ENCODE measurements at places on chromosomes 7 and 10. TPM values are rescaled to one million over a fixed set of nuclear protein-coding genes. Genes with fewer than 3 reads are reported as not detected.

Gene TMEM184A
- 0.31 TPM for total RNA-seq

Gene PON3
- 0.99 TPM for total RNA-seq

Gene HACD1
- total RNA-seq = 104 TPM

Gene CFAP43
- total RNA-seq = not detected

Gene LRGUK
- 0.12 TPM for total RNA-seq

Gene CUL2
- 30.1 TPM for total RNA-seq

Gene KEL
- total RNA-seq = 0.15 TPM

Gene ZP3
- total RNA-seq = 0.76 TPM

Gene SPOCK2
- total RNA-seq = 8.1 TPM

Gene PLXDC2
- total RNA-seq = 19.8 TPM

Gene TMEM196
- total RNA-seq = not detected

Gene MYOZ1
- 2.1 TPM for total RNA-seq

DNA sequence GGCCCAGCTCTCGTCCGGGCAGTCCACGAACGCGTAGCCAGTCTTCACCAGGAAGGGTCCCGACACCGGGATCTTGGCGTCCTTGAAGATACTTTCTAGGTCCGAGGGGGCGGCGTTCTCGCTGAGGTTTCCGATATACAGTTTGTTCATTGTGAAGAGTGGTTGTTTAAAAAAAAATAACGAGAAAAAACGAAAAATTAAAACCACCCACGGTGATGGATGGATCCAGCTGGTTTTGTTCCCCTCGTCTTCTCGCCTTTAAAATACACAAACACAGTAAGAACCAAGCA, 385 bp downstream of the IGF2BP3 start:
- no peak for DNase-seq

DNA sequence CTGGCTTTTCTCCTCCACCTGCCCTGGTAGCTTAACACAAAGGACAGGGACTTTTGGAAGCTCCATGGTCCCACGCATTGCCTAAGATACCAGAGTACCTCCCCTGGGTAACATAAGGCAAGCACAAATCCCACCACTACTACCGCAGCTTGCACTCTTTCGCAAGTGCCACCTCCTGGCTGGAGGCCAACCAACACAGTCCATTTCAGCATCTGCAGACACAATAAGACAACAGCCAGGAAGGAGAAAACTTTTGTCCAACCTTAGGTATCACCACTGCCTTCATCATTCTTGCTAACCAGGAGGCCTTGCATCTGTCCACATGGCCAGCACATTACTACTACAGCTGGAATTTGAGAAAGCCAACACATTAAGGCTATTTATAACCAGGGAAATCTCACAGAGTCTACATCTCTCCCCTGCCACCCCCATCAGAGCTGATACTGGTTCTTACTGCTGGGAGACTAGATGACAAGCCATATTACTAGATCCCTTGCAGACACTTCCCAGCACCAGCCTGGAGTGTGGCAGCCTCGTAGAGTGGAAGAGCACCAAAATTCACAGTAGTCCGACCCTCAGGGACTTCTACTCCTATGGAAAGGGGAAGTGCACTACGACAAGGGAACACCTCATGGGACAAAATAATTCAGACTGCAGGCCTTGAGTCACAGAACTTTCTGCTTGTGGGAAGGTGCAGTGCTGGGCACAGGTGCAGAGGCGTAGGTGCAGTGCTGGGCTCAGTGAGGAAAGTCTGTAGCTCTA, 39.8 kb upstream of the CDK13 start:
- no peak for DNase-seq

- DNase-seq = no peak
Measured at GRCh38 chr7:154767821-154768415, 235.0 kb downstream of the PAXIP1 start.

GRCh38 chr10:79097021-79097872, 28.5 kb downstream of the ZMIZ1 start:
- peak; percentile 52 for DNase-seq

DNA sequence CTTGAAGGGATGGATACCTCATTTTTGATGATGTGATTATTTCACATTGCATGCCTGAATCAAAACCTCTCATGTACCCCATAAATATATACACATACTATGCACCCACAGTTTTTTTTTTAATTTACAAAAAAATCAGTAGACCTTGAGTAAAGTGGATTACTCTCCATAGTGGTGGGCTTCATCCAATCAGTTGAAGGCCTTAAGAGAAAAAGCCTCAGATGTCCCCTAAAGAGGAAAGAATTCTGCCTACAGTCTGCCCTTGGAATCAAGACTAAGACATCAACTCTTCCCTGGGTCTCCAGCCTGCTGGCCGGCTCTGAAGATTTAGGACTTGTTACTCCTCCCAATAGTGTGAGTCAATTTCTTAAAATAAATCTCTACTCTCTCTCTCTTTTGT, 1.1 kb downstream of the AZGP1 start:
- DNase-seq = no peak

GRCh38 chr10:72162978-72163377, 52.8 kb upstream of the ANAPC16 start:
- DNase-seq = no peak

DNA sequence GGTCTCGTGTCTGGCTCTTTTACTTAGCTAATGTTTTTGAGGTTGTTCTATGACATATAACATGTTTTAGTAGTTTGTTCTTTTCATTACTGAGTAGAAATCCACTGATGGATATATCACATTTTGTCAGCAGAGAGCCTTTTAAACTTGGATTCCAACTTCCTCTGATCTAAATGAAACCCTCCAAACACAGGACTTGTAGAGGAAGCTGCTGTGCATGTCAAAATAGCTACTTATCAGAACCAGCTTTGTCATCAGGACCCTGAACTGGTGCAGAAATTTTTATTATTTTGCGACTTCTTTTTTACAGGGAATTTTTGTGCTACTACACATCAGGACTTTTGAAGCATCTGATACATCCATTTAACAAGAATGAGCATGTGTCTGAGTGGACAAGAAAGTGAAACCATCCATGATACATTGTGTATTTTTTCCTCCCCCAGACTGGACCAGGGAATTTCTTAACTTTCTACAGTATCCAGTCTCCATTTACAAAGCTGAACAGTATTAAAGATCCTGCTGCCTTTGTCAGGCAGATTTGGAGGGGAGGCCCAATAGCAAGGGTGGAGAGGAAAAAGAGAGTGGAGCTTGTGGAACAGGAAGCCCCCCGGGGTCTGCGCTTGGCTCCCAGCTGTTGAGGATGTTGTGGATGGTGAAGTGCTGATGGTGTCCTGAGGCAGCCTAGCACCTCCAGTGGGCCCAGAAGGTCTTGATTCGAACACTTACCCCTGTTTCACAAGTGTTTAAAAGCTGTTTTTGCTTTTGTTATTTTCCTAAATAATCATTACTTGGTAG, 29.3 kb upstream of the MTPAP start:
- no peak for DNase-seq

DNA sequence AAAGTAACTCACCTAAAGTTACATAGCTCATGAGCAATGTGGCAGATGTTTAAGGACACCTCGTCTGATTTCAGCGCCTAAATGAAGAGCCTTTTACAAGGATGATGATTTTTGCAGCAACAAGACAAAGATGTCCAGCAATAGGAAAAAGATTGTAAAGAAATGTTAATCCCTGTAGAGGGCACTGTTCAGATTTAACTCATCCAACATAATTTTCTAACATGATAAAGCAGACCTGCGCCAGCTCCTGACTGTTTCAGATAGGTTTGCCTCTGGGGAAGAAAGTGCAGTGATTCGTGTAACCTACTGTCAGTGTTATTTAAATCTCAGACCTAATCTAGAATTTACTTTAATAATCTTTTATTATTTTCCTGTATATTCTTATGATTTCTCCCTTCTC, 595.2 kb downstream of the AUTS2 start:
- DNase-seq = no peak

DNA sequence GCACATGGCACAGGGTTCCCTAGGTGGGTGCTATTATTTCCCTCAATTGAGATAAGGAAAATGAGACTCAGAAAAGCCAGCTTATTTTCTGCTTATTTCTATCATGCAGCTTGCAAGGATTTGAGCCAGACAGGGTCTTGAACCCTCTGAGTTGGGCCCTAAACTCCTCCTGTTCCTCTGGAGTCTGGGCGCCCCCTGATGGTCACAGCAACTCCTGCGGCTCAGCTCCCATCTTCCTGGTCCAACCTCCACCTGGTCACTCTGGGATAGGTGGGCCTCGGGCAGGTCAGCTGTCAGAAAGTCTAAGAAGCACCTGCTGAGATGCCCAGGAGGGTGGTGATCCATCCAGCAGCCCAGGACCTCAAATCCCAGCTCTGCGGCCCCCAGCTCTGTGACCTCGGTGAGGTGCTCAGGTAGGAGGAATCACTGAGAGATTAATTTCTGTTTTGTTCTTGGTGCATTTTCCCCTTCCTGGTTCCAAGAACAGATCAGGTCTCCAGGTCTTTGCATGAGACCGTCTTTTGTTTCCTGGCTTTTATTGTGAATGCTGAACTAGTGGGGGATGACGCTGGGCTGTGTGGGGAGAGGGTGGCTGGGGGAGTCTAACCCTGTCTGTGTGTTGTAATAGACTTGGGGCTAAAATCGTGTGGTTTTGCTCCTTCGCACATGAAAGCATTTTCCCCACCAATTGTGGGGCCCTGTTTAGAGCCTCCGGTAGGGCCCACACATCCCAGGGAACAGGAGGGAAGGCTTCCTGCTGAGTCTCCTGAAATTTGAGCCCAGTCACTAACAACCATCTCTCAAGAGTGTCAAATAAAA, 32.8 kb downstream of the TMEM130 start:
- DNase-seq = no peak

DNA sequence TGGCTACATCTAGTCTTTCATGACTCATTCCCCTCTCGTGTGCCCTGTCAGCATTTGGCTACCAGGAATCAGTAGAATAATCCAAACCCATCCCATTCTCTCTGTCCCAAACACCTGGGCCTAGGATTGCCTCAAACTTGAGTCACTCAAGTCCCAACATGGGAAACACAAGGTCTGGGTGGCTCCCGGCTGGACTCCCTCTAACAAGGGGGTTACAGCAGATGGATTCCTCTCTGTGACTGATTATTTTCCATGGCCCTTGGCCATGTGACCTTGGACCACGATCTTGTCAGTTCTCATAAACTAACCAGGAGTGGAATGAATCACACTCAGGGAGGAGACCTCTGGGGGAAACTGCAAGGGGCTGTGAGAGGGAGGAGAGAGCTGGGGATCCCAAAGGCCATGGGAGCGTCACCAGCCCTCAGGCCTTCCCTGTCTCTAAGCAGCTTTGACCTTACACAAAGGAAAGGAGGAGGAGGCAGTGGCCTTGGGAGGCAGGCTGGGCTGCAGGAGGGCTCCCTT, 533.1 kb downstream of the KCNMA1 start:
- DNase-seq = peak; percentile 62

DNA sequence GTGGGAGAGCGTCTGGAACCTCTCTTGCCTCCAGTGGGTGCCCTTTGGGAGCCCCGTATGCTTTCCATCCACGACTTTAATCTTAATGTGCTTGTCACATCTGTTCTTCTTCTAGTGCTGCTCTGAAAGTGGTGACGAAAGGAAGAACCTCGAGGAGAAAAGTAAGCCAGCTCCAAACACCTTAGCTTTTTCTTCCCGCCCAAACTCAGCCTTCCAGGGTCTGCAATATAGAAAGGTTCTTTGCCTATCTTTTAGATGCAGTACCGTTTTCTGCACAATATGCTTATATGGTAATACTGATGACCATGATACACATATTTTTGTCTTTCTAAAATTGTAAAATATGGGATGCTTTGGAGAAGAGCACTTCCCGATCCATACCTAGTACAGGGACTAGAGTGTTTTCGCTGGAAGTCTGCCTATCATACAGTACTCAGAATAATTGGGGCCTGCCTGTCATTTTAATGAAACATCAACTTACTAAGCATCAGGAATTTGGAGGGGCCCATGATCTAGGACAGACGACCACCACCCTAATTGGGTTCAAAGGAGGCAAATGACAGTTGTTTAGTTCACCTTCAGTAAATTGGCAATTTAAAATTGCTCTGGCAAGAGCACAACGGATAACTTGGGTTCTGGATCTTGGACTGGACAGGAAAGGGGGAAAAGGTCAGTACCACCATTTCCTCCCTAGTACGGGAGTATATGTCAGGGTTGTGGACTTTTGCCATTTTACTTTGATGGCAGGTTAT, 884 bp downstream of the RINT1 start:
- no peak for DNase-seq

GRCh38 chr7:157980774-157981173, 606.8 kb downstream of the PTPRN2 start:
- no peak for DNase-seq

- DNase-seq = no peak
Measured at GRCh38 chr7:102431617-102432298, 1.6 kb upstream of the ORAI2 start.

GRCh38 chr7:19161671-19162070, 16.4 kb upstream of the FERD3L start:
- no peak for DNase-seq

GRCh38 chr7:4830176-4830575, 31.7 kb downstream of the PAPOLB start:
- peak; percentile 84 for DNase-seq

DNA sequence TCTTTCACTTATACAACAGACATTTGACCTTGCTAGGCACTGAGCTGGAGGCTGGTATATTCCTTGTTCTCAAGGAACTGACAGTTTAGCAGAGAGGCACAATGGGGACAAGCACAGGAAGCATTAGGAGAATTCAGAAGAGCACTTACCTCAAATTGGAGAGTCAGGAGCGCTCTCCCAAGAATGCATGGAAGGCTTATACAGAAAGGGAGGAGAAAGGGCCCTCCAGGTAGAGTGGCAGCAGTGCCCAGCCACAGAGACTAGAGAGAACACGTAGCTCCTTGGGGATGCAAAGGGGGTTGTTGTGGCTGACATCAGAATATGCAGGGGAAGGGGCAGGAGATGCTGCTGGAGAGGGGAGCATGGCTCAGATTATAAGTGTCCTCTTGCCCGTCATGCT, 78.2 kb upstream of the MKLN1 start:
- DNase-seq = no peak

- DNase-seq = no peak
Measured at GRCh38 chr7:51077316-51077986, 239.2 kb downstream of the COBL start.

GRCh38 chr7:116095396-116095795, 64.8 kb upstream of the TFEC start:
- DNase-seq = no peak

- no peak for DNase-seq
Measured at GRCh38 chr7:5743803-5744202, 37.7 kb downstream of the RNF216 start.

DNA sequence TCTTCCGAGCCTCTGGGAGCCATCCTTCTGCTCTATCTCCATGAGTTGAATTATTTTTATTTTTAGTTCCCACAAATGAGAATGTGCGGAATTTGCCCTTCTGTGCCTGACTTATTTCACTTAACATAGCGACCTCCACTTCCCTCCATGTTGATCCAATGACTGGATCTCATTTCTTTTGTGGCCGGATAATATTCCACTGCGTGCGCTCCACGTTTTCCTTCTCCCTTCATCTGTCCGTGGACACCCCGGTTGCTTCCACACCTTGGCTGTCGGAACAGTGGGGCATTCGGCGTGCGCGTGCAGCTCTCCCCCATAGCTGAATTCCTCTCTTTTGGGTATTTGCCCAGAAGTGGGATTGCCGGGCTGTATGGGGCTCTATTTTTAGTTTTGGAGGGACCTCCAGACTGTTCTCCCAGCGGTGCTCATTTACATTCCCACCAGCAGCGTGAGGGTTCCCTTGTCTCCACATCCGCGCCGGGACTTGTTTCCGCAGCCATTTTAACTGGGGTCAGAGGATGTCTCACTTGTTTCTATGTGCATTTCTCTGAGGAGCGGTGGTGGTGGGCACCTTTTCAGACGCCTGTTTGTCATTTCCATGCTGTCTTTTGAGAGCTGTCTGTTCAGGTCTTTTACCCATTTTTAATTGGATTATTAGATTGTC, 51.0 kb upstream of the SUN1 start:
- no peak for DNase-seq

Data from left cardiac atrium (tissue), 4 donors.